CD8-positive, alpha-beta T cell (primary cell): ENCODE measurements at places on chromosomes 12 and 14.

DNA sequence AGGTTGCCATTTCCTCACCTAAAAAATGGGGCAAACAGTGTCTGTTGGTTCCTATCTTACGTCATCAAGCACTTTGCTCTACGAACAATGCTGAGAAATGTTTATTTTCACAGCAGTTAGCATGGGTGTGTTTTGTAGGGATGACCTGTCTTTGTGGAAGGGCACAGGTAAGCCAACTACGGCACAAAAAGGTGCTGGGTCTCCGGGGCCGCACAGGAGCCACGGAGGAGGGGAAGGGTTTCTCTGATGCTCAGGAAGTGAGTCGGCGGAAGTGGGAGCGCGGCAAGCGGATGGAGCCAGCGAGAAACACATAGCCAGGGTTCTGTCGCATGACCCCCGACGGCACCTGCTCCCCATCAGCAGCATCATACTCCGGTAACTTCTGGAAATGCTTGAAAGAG lies 65.6 kb upstream of the TCL1B start:
- no peak for DNase-seq

DNA sequence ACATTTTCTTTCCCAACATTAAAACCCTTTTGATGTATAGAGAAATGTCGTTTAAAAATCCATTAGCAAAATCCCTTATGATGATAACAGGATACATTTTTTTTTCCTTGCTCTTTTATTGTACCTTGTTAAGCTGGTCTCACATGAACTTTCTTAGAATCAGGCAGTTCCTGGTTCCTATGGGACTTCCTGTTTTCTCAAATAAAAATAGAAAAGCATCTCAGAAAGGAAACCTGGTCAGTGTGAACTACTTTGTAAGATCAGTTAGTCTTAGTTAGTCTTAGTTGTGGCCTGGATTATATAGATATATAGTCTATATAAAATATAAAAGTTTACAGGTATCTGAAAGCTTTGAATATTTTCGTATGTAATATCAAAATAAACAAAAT lies 40.3 kb downstream of the LEMD3 start:
- no peak for DNase-seq

GRCh38 chr14:69137843-69138535 lies 14.9 kb downstream of the DCAF5 start:
- no peak for DNase-seq

DNA sequence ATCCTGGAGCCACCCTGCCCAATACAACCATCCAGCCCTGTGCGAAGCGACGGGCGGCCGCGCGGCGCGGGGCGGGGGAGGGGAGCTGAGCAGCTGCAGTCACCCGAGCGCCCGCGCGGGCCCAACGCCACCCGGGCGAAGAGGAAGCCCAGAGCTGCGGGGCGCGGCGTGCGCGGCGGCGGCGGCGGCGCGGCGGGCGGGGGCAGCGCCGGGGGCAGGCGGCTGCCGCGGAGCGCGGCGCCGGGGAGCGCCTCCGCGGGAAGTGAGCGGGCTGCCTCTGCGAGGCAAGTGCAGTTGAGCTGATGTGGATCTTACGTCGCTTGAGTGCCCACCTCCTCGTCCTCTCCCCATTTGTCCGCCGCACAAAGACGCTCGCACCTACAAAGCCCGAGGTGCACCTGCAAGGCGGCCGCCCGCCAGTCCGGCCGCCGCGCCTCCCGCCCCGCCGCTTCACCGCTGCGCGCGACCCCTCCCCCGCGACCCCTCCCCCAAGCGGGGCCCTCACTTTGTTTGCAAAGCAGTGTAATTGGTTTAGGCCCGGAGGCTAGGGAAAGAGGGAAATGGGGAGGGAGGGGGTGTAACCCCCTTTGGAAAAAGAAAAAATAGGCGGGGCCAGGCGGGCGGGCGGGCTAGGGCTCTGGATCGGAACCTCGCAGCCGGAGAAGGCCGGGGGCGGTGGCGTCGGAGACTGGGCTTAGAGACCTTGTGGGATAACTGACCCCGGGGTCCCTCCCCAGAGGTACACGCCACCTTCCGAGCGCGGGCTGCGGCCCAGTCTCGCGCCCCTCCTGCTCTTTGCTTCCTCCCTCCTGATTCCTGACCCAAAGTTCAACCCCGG lies at the start of the genes FOXA1 and TTC6:
TSS of gene FOXA1 (minus strand) at position 279 of the 838 bp plus-strand sequence. CDS start at position 2, 277 bp downstream.
TSS of gene TTC6 (plus strand) at position 659 of the 838 bp plus-strand sequence. CDS start 26,436 bp downstream, outside the sequence.
- DNase-seq = no peak

- no peak for DNase-seq
Measured at GRCh38 chr14:79766511-79766910, 444.8 kb downstream of the DIO2 start.

DNA sequence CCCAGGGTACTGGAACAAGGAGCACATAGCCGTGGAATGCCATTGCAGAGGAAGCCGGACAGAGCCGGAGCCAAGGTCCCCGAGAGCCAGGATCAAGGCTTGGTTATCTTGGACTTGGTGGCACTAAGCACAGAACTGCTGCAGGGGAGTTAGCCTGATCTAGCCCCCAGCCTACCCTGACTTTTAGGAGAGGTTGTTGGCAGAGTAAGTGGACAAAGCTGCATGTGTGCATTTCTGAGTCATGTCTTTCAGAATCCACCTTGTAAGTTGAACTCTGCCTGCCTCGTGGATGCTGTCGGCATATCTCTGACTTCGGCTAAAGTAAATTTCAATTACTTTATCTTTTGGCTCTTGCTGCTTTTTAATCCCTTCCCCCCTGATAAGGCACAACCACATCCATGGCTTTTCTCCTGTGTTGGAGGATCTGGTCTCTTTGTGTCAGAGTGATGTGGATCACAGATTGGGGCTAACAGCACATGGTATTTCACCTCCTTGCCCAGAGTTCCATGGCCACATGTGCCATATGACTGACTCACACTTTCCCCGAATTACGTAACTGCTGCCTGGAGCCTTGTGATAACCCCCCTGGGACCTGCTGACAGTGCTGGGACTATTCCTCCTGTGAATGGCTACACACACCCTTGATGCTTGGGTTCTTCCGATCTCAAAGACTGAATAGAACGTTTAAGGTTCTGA lies 240.3 kb downstream of the EMP1 start:
- no peak for DNase-seq
